Renal pelvis (tissue), 12 donors: ENCODE measurements at places on chromosomes 2 and 18.

DNA sequence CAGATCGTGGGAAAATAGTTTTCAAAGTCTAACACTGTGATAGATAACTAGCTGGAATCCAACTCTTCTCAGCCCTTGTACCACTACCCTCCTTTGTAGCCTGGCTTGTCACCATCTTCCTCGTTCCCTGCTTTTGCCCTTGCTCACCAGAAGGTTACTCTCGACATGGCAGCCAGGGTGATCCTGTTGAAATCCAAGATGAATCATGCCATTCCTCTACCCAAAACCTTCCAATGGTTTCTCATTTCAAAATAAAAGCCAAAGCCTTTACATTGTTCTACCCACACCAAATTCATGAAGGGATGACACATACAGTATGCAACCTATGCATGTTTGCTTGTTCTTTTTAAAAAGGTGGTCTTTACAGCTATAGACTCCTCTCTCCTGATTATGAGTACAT is 45.7 kb downstream of the STAT4 start:
- no peak for DNase-seq

DNA sequence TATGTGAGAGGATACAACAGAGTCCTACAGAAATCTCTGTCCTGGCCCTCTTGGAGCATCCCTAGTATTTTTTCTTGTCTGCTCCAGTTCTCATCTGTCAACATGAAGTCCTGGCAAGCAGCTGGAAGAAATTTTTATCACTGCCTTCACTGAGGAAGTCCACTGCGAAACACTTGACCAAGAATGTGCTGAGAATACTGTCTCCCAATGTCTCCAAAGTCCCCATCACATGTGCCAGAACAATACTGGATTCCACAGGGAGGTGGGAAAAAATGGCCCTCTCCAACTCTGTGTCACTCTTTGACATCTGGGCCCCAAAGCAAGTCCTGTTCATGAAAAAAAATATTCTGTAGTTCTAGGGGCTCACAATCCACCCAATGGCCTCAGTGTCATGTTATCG is 32.8 kb upstream of the PGAP1 start:
- no peak for DNase-seq

GRCh38 chr2:105490956-105491355 is 92.1 kb upstream of the FHL2 start:
- no peak for DNase-seq

- no peak for DNase-seq
Observed at GRCh38 chr2:226312155-226312554, 487.5 kb downstream of the IRS1 start.
